Smooth muscle cell of bladder (primary cell): ENCODE measurements at places on chromosomes 6 and 20. TPM values are rescaled to one million over a fixed set of nuclear protein-coding genes. Genes with fewer than 3 reads are reported as not detected.

The PLTP gene
- 18.3 and 19.0 TPM in 2 replicates for total RNA-seq

The REM1 gene
- total RNA-seq, result 0.09 TPM in 1 of 2 replicates, not detected in the other

The EPB41L1 gene
- 14.4 and 24.5 TPM in 2 replicates for total RNA-seq

The CENPQ gene
- 2.9 and 4.0 TPM in 2 replicates for total RNA-seq

The SF3B5 gene
- 117 and 122 TPM in 2 replicates for total RNA-seq

The TAAR5 gene
- total RNA-seq, result not detected in 2 replicates

The PHACTR3 gene
- total RNA-seq, result not detected in 2 replicates

The IL20RA gene
- 0.14 and 0.55 TPM in 2 replicates for total RNA-seq

The ZNF311 gene
- total RNA-seq, result 1.9 and 2.1 TPM in 2 replicates

The ESR1 gene
- 0.71 and 0.92 TPM in 2 replicates for total RNA-seq

The PACRG gene
- total RNA-seq, result 0.14 TPM in 1 of 2 replicates, not detected in the other

The KCNQ5 gene
- total RNA-seq, result 0.57 and 1.7 TPM in 2 replicates

The THBD gene
- 1.00 and 1.2 TPM in 2 replicates for total RNA-seq

The MACROD2 gene
- total RNA-seq, result 0.14 and 0.55 TPM in 2 replicates

The NUP43 gene
- 11.5 and 11.8 TPM in 2 replicates for total RNA-seq

The SIRPA gene
- total RNA-seq, result 16.6 and 24.9 TPM in 2 replicates

The RTF2 gene
- 85.2 and 86.0 TPM in 2 replicates for total RNA-seq

The OR2J3 gene
- not detected in 2 replicates for total RNA-seq

The HDDC2 gene
- 67.3 and 77.3 TPM in 2 replicates for total RNA-seq

The TINAG gene
- total RNA-seq, result not detected in 2 replicates

The SNAP91 gene
- under 0.01 and 0.09 TPM in 2 replicates for total RNA-seq

The RIMS4 gene
- total RNA-seq, result under 0.01 TPM in 1 of 2 replicates, not detected in the other

The HRH3 gene
- total RNA-seq, result not detected in 2 replicates

The MBOAT1 gene
- 1.5 and 2.7 TPM in 2 replicates for total RNA-seq

The TLDC2 gene
- total RNA-seq, result 0.14 TPM in 1 of 2 replicates, not detected in the other

The MATN4 gene
- not detected in 2 replicates for total RNA-seq
